ENCODE measurements at places on chromosomes 13 and 19.

DNA sequence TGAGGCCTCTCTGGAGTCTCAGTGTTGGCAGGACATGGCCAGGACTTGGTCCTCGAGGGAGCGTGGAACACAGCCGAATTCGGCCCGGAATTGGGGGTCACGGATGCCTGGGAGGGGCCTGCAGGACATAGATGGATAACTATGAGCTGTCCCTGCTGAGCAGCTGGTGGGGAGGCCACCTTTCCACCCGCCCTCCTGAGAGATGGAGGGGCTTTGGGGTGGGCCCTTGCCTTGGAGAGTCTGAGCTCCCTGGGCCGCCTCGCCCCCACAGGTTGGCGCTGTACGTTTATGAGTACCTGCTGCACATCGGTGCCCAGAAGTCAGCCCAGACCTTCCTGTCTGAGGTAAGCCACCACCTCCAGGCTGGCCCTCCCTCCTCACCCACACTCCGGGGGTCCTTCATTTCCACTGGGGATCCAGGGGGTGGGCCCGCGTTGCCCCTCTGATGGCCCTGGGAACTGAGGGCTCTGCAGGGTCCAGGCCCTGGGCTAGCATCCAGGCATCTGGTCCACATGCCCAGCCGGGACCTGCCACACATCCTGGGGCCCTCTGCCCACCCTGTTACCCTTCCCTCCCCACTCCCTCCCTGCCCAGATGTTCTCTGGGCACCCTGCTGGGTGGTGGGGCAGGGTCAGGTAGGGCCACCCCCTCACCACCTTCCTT, 8.0 kb downstream of the SSBP4 start:
- no peak for DNase-seq

GRCh38 chr13:51534041-51534817, 50.0 kb upstream of the WDFY2 start:
- DNase-seq, result no peak

DNA sequence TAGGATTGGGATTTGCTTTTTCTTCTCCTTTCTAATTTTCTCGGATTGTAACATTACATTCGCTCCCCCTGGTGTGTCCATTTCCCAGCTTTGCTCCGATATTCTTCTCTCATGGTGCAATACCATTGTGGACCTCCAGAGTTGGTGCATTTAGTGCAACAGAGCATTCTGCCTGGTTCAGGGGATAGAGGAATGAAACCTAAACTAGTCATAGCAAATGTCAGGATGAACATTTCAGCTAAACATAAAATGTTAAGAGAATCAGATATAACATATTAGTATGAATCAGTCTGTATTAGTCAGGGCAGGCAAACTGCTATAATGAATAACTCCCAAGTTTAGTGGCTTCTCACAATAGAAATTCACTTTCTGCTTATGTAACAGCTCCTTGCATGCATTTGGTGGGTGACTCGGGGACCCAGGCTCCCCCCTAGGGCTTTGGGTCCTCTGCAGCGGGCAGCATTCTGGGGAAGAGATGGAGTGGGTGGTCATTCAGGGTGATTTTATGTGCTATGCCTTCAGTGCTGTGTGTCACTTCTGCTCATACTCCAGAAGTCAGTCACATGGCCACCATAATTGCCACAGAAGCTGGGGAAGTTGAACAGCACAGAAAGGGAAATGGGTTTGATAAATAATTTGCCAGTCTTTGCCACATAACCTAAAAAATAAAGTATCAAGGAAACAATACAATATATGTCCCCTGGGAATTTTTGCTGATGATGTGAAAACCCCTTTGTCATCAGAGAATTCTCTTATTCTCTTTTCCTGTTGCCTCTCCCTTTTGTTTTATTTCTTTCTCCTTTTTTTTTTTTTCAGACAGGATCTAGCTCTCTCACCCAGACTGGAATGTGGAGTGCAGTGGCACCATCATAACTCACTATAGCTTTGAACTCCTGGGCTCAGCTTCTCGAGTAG, 111.0 kb downstream of the HSPH1 start:
- DNase-seq, result no peak

DNA sequence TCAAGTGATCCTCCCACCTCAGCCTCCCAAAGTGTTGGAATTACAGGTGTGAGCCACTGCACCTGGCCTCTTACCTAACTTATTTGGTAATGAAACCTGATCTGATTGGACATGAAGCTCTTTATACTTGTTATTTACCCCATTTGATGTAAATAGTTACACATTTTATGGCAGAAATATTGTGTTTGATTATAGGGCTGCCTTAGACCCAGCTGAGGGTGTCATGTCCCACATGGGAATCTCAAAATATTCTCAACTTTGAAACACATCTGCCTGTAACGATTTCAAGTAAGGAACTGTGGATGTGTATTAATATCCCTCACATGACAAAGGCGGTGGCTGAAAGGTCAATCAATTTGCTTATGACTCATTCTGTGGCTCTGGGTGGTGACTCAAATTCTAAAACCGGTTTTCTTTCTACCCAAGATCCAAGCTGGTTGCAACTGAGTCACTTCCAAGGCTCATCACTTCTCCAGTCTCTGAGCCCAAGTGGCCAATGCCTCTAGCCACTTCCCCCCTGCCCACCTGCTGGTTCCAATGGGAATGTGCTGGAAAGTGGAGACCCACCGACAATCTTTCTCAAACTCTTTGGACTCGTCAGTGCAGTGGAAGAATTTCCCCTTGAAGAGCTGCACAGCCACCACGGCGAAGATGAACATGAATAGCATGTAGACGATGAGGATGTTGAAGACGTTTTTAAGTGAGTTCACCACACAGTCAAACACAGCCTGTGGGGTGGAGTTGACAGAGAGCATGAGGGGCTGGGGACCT, 110.9 kb downstream of the IER2 start:
- DNase-seq, result no peak

DNA sequence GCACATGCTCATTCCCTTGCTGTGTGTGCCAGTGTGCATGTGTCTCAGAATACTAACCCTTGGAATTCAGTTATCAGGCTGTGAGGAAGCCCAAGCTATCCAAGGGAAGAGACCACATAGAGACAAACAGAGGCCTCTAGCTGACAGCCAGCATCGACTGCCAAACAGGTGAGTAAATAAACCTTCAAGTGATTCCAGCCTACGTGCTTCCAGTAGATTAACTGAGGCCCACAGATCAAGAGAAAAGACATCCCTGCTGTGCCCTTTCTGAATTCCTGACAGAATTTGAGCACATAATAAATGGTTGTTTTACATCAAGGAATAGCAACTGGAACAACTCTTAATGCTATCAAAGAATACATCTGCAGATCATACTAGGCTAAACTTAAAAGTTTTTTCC, 17.5 kb downstream of the ZC3H13 start:
- DNase-seq, result no peak

- no peak for DNase-seq
Observed at GRCh38 chr19:14437578-14438140, 4.6 kb downstream of the PKN1 start.

GRCh38 chr19:40305403-40305802, 20.3 kb upstream of the AKT2 start:
- DNase-seq, result no peak

GRCh38 chr13:43785650-43786471, 911 bp downstream of the ENOX1 start:
- DNase-seq, result peak; percentile 3

DNA sequence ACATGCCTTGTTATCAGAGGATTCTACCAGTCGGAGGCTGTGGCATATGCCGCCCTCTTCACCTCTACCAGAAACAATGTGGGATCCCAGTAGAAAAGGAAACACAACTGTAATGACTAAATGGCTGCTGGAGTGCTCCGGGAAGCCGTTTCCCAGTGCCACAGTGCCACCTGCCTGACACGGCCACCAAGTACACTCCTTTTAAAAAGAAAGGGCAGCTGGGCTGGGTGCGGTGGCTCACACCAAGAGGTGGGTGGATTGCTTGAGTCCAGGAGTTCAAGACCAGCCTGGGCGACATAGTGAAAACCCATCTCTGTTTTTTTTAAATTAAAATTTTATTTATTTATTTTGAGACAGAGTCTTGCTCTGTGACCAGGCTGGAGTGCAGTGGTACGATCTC, 67.3 kb downstream of the TRPM4 start:
- DNase-seq, result no peak

DNA sequence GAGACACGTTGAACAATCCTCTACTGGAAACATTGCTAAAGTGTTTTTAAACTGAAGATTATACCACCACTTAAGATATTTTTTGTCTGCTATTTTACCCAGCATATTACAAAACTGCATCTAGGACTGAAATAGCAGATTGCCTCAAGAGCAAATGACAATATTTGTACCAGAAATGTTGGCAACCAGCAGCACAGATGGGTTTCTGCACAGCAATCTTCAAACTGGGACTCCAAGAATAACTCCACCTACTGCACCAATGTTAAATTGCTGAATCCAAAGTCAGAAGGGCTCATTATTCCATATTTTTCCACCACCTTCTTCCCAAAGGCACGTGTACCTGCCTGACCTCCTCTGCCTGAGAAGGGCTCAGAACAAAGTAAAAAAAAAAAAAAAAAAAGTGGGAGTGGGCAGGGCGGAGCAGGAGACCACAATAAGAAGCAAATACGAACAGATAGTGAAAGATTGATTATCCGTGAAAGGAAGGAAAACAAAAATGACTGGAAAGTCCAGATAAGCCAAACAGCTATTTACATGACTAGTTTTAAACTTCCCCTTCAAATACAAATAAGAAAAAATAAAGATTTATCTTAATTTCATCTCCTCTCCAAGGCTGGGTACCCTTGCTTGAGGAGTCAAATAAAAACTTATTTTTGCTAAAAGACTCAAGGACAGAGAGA, 79.4 kb downstream of the FOXO1 start:
- DNase-seq, result no peak

GRCh38 chr19:56877069-56877715, 36.7 kb upstream of the PEG3 start:
- DNase-seq, result no peak

GRCh38 chr13:24922387-24922744, 158.4 kb downstream of the RNF17 start:
- DNase-seq, result no peak

DNA sequence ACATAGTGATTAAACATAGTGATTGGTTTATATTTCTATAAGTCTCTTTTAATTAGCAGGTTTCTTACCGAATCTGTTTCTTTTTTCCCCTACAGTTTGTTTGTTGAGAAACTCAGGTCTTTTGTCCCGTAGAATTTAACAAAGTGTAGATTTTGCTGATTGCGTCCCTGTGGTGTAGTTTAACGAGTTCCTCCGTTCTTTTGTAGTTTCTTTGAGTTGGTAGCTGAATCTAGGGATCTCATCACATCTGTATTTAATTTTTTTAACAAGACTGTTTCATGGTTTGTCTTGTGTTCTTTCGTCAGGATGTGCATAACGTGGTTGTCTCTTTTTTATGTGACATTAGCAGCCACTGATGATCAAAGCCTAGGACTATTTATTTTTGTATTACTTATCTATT, 111.1 kb downstream of the AKAP11 start:
- no peak for DNase-seq

DNA sequence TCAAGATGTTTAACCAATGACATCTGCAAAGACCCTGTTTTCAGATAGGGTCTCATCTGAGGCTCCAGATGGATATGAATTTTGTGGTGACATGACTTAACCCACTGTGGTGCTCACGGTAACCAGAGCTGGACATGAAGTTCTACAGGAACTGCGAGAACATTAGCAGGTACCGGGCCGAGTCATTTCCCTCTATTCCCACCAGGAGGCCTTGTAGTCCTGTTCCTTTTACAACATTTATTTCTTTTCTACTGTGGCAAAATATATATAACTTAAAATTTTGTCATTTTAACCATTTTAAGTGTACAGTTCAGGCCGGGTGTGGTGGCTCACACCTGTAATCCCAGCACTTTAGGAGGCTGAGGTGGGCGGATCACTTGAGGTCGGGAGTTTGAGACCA, 7.6 kb upstream of the TSPAN16 start:
- DNase-seq, result no peak

- no peak for DNase-seq
Observed at GRCh38 chr19:18245297-18245696, 19.1 kb upstream of the PDE4C start.

- DNase-seq, result no peak
Observed at GRCh38 chr13:76711550-76712182, 174.5 kb downstream of the KCTD12 start.

DNA sequence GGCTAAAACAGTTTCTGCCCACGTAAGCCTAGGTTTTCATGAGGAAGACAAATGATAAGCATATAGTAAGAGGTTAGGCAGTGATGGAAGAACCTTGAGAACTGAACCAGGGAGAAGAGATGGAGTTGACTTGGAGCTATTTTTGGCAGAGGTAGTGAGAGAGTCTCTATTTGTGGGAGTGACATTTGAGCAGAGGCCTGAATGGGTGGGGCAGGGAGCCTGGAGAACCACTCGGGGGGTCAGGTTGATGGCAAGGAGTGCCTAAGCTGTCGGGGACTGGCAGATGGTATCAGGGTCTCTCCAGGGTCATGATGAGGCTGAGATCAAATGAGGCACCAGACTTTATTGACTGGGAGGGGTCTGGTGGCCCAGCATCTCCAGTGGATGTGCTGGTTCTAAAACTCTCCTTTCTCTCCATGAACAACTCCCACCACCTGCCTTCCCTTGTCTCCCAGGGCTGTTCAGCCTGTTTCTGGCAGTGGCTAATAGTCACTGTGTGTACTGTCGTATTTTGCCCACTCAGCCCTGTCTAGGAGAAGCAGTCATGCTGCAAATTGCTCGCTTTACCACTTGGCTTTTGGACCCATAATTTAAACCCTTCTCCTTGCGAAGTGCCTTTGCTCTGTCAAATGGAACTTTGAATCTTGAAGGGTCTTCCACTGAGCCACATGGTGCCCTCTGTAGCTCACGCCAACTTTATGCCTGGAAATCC, 3.6 kb downstream of the MAU2 start:
- DNase-seq, result no peak

- peak; percentile 39 for DNase-seq
Observed at GRCh38 chr19:45250832-45251451, at the start of gene MARK4. TSS of gene MARK4 (plus strand) at chr19:45251271. CDS start at chr19:45251589, 318 bp downstream.

DNA sequence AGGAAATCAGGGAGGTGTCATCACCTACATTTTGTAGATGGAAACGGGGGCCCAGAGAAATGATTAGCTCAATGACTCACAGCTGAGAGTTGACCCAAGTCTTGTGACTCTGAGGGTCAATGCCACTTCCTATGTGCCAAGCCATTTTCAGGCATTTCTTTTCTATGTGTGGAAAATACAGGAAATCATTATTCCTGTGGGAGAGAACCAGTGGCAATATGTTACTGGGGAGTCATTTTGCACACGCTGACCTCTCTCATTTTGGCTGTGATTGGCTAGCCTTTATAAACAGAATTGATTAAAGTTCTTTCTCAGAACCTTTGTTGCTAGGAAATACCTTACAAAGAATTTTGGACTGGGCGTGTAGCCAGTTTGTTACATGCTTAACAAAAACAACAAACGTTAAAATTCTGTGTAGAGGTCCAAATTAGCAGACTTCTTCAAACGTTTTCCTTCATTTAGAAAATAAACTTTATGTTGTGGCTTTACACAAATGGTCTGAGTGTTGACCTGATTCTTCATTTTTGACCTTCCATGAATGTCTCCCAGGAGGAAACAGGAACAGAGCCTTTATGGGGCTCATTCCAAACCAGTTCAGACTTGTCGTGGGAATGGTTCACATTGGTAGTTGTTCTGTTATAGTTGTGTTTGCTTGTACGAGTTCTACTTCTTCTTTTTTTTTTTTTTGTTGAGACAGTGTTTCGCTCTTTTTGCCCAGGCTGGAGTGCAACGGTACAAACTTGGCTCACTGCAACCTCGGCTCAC, 11.4 kb downstream of the PCCA start:
- no peak for DNase-seq

All from activated gamma-delta T cell (primary cell).